ENCODE measurements at places on chromosomes 2 and 18. TPM values are rescaled to one million over a fixed set of nuclear protein-coding genes. Genes with fewer than 3 reads are reported as not detected.

LIMS3 gene
- total RNA-seq = 3.1 TPM

PXDN gene
- 488 TPM for total RNA-seq

POTEJ gene
- not detected for total RNA-seq

GPC1 gene
- 149 TPM for total RNA-seq

ANKRD30B gene
- not detected for total RNA-seq

TEKT4 gene
- not detected for total RNA-seq

MAPK4 gene
- total RNA-seq = not detected

DNA sequence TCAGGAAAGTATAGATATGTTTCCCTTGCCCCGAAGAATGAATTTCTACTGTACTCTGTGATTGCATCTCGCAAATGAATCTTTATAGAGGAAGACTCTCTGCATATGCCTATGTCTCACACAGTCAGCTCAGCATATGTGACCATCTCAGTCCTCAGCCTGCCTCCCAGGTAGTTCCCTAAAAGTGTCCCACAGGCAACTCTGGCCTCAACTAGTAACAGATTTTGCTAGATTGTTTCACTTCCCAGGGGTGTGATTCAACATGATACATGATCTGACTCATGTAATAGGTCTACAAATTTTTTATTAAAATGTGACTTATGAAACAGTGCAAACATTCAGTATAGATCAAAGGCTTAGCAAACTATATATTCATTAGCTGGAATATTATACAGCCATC is 296.6 kb upstream of the CRIM1 start:
- no peaks in the 10 kb centered on the region for H3K4me1 ChIP-seq
- DNase-seq = no peak
- H3K27me3 ChIP-seq = peaks cover 15% of the 10 kb centered on the region
- H3K27ac ChIP-seq = no peak overlapping the region
- no peaks in the 10 kb centered on the region for H3K36me3 ChIP-seq

- DNase-seq = no peak
- H3K27me3 ChIP-seq = no peaks in the 10 kb centered on the region
- no peak overlapping the region for H3K27ac ChIP-seq
- H3K4me1 ChIP-seq = no peaks in the 10 kb centered on the region
Observed at GRCh38 chr18:79022603-79023002, 43.0 kb downstream of the SALL3 start.

DNA sequence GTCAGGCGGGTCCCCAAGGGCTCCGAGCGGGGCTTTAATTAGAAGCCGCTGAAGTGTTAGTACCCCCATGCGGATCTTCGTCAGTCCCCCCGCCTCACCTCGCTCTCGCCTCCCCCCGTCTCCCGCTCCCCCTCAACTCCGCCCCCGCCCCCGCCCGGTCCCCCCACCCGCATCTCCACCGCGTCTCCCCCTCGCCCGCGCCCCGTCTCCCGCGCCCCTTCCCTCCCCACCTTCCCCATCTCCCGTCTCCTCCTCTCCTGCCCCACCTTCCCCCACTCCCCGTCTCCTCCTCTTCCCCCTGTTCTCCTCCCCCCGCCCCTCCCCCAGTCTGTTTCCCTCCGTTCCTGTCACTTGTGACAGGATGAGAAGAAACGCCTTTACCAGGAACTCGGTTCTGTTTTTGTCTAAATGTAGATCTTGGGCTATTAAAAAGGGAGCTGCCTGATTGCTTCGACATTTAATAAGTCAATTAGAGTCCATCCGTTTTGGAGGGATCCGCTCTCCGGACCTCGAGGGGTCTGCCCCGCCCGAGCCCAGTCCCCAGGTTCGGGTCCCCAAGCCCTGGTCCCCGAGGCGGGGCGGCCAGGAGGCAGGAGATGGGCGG is 969 bp upstream of the ALKAL2 start:
- no peak for DNase-seq
- peaks cover 16% of the 10 kb centered on the region for H3K36me3 ChIP-seq
- H3K27me3 ChIP-seq = peaks cover 3% of the 10 kb centered on the region
- peak overlapping the region; percentile 83 for H3K4me3 ChIP-seq
- H3K4me1 ChIP-seq = peaks cover 26% of the 10 kb centered on the region

DNA sequence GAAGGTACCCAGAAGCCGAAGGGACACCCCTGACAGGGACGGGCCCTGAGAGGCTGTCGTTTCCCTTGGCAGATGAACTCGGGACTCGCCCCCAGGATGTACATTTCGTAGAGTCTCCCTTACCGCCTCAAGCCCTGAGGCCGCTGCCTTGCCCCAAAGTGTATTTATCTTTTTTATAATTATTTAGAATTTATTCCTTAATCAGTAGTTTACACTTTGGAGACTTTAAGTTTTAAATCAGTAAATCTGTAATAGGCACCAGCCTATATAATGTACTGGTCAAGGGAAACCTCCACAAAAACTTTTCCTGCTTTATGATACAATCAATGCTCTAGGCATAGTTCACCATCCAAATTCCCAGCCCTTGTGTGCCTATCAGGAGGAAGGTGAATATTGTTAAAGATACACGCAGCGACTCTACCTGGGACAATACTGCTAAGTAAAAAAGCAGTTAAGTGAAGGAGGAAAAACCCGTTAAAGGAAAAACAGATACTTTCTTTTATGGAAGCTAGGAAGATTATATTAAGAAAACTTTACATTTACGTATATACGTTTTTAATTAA is 848 bp downstream of the VRK2 start:
- no peaks in the 10 kb centered on the region for H3K27me3 ChIP-seq
- no peak for DNase-seq
- peak overlapping the region; percentile 92 for H3K27ac ChIP-seq
- peaks cover 30% of the 10 kb centered on the region for H3K4me1 ChIP-seq

GRCh38 chr2:8543383-8544170 is 138.3 kb upstream of the ID2 start:
- no peaks in the 10 kb centered on the region for H3K27me3 ChIP-seq
- peak overlapping the region; percentile 81 for H3K27ac ChIP-seq
- DNase-seq = no peak
- H3K36me3 ChIP-seq = no peaks in the 10 kb centered on the region
- peaks cover 29% of the 10 kb centered on the region for H3K4me1 ChIP-seq

DNA sequence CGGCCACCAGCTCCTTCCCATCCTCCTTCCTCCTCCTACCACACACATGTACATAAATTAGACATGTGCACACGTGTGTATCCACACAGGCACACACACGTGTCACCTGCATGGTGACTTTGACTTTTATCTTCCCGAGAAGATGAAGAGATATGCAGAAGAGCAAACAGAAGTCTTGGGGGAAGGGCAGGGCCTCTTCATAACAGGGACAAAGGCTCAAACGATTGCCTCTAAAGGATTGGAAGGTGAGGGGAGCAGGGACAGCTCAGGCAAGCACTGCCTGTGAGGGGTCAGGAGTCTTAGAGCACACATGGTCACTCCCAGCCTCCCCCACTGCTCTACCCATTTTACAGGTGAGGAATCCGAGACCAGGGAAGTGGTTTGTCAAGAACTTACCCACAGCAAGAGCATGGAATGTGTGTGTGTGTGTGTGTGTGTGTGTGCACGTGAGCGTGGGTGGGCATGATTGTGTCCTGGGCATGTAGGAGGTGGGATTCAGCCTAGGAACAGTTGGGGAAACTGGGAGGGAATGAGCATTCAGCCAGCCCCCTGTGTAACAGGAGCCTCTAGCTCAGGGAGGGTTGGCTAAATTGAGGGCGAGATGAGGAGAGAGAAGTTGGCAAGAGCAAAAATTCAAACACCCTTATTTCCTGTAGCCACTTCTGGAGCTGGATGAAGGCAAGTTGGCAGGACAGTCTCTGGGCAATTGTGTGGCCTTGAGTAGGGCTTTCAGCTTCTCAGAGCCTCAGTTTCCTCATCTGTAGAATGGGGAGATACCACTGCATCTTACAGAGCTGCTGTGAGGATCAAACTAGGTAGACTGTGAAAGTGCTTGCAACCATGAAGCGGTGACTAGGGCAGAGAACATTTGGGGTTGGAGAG is 24.2 kb downstream of the CIB4 start:
- no peaks in the 10 kb centered on the region for H3K36me3 ChIP-seq
- no peak overlapping the region for H3K27ac ChIP-seq
- DNase-seq = peak; percentile 32
- peaks cover 55% of the 10 kb centered on the region for H3K27me3 ChIP-seq
- peaks cover 31% of the 10 kb centered on the region for H3K4me1 ChIP-seq
